GM04503 (cell line): ENCODE measurements at places on chromosomes 3 and 15.

- DNase-seq: no peak
Observed at GRCh38 chr15:67009576-67010569, 55.5 kb upstream of the SMAD3 start.

DNA sequence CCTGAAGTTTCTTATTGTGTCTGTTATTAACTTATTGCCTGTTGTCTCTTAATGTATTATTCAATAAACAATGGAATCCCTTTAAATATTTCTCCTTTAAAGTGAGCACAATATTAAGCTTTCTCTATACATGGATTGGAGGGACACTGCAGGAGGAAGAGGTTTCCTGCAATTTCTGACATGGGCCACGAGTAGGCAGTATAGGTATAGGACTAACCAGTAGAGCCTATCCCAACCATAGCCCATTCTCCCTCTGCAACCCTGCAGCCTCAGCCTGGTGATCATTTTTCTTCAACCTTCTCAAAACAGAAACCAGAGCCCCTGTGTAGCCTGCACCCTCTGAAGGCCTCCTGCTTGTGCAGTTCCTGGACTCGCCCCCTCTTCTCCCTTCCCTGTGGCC, 124.8 kb downstream of the NEK10 start:
- DNase-seq: no peak

DNA sequence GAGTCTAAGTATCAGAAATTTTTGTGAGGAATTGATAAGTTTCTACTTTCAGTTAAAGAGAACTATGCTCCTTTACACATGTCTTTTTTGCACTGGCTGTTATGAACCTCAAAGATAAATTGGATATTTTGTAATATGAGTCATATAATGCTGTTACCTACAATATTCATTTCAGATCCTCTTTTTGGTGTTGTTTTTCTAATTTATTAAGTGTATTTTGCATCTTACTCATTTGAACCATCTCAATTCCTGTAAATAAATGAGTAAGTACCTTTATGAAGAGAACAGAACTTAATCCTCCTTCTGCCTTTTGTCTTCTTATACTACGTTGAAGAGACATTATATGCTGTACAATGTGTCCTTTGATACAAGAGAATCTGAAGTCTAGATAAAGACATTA, 74.4 kb downstream of the ZIC1 start:
- no peak for DNase-seq

DNA sequence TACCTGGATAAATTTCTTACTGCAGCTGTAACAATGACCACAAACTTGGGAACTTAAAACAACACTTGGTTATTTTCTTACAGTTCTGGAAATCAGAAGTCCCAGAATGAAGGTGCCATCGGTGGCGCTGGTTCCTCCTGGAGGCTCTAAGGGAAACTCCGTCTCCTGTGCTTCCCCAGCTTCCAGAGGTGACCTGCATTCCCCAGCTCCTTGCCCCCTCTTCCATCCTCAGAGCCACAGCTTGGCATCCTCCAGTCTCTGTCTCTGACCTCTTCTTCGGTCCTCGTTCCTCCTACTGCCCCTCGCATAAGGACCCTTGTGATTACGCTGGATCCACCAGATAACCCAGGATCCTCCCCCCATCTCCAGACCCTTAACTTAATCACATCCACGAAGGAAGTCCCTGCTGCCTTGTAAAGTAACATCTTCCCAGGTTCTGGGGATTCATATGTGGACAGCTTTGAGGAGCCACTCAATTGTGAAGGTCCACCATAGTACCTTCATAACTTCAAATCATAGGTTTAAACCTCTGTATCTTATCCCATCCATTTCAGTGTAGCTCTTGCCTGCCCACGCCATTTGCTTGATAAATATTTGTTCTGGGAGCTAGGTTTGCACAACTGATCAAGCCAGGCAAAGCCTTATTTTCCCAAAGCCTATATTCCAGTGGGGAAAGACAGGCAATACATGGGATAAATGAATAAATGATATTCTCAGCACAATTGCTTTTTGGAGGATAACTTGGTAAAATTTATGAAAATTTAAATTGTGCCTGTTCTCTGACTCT, 34.8 kb downstream of the KLF15 start:
- DNase-seq: no peak

DNA sequence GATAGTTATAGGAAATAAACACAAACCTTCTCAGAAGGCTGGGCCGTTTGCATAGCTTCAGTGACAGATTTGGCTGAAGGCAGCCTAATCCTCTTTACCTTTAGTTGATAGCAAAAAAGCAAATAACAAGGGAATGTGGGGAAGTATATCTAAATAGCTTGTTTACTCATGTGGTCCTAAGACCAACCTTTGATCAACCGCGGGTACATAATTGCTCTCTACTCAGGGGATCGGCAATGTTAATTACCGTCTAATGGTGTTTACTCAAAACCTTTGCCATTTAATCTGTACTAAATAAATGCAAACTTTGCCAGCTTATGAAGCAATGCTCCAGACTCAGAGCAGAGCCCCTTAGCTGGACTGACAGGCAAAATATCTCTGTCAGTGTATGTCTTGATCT, 51.6 kb downstream of the EIF3J start:
- no peak for DNase-seq

- DNase-seq: no peak
Observed at GRCh38 chr3:173708191-173708590, 310.6 kb downstream of the NLGN1 start.

GRCh38 chr3:152364237-152364636, 95.5 kb downstream of the MBNL1 start:
- no peak for DNase-seq

GRCh38 chr15:90287946-90288345, 22.5 kb downstream of the NGRN start:
- DNase-seq: no peak

GRCh38 chr3:159925248-159925647, 63.4 kb upstream of the IL12A start:
- DNase-seq: no peak

- no peak for DNase-seq
Observed at GRCh38 chr15:36256404-36256807, 323.0 kb upstream of the CDIN1 start.

GRCh38 chr15:70036585-70037291, 61.0 kb downstream of the TLE3 start:
- DNase-seq: no peak

DNA sequence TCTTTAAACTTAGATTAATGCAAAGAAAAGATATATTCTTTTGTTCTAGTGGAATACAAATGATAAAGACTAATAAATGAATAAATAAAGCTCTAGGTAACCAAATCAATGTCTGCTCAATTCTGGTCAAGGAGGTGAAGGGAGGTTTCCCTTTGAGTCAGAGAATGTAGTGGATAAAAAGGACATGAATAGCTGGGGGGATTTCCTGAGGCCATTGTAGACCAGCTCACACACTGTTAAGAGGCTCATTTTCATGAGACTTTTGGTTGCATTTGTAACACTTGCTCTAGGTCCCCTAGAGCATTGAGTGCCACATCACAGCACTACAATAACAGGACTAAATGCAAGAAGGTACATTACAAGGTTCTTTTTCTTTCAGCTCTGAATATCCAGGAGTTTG, 170.7 kb downstream of the TIGIT start:
- no peak for DNase-seq

GRCh38 chr15:36392676-36393266, 186.7 kb upstream of the CDIN1 start:
- no peak for DNase-seq

DNA sequence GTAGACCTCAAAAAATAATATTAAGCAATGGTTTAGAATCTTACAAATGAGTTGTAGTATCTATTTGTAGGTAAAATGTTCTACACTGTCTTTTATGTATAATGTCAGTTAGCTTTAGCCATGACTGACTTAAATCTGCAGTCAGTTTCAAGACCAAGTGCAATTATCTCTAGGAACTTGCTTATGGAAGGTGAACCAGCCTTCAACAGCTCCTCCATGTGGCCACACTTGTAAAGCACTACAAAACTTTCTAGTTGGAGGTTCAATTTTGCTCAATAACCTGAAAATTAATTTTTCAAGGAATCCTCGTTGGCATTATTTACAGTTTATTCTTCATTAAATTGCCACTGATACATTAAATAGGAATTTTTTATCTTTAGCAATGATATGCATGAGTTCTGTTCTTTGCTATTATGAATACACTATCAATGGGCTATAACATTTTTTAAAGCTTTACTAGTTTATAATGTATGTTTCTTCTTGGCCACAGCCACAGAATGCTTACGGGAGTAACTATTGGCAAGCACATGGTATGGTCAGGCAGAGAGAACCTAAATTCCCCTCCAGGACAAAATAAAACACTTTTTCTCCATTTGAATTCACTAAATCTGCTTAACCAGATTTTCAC, 315.3 kb upstream of the UBE2E2 start:
- no peak for DNase-seq

- no peak for DNase-seq
Observed at GRCh38 chr15:42141795-42142667, 14.4 kb downstream of the PLA2G4F start.

DNA sequence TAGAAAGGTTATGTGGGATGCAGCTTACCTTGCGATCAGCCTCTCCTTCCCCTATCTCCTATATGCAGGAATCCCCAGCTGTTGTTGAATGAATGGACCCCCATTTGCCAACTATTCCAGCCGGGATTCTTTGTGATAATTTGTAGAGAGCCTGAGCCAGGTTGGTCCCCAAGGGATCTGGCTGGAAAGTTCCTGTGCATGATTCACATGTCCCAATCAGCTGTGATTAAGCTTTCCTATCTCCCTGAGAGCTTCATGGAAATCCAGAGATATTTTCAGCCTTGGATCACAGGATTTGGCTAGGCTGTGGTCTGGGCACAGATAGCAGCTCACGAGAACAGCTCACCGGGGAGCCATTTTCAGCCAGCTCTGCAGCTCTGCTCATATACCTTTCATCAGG, 76.7 kb downstream of the ARNT2 start:
- DNase-seq: peak; percentile 96

GRCh38 chr3:152893647-152894046, 58.7 kb downstream of the P2RY1 start:
- no peak for DNase-seq

DNA sequence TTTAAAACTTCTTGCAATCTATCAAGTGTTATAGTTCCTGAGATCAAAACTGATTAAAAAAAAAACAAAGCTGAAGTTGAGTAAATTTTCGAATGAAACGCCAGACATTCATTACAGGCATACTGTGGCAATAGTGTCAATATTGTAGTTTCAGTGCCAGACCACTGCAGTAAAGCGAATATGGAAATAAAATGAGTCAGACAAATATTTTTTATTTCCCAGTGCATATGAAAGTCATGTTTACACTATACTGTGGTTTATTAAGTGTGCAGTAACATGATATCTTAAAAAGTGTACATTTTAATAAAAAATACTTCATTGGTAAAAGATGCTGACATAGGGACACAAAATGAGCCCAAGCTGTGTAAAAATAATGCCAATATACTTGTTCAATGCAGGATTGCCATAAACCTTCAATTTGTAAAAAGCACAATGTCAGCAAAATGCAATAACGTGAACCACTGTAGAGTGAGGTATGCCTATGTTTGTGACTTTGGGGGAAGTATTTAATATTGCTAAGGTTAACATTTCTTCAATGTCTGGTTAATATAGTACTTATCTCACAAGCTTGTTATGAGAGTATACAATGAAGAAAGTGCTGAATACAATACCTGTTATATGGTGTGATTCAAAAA, 1473.9 kb upstream of the GBE1 start:
- no peak for DNase-seq

DNA sequence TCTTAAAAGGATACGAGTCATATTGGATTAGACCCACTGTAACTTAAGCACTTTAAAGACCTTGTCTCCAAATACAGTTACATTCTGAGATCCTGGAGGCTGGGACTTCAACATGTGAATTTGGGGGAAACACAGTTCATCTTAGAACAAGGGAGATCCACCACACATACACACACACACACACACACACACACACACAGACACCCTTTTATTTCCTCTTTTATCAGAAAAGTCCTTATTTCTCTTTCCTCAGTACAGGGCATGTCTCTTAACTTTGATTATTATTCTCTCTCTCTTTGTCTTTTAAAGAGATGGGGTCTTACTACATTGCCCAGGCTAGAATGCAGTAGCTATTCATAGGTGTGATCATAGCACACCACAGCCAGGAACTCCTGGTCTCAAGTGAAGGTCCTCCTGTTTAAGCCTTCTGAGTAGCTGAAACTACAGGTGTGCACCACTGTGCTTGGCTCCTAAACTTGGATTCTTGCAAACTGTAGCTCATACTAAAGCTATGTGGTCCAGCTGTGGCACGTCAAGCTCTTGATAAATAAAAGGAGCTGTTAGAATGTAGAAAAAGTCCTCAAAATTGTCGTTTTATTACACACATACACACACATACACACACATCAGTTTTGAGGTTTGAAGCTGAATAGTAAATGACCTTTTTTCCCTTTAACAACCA, 7.4 kb downstream of the GOLM2 start:
- DNase-seq: no peak

DNA sequence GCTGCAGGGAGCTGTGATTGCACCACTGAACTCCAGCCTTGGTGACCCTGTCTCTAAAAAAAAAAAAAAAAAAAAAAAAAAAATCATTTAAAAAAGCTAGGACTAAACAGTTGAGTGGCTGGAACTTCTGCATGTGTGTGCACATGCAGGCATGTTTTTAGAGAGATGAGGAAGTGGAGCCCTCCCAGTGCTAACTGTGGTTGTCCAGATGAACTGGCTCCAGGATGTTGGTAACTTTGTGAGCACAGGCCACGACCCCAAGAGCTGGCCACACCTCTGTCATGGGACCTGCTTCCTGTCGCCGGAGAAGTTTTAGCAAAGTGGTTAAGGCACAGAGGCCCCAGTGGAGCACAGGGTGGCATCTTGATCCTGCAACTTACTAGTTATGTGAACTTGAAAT, 27.0 kb downstream of the CHCHD6 start:
- DNase-seq: no peak

DNA sequence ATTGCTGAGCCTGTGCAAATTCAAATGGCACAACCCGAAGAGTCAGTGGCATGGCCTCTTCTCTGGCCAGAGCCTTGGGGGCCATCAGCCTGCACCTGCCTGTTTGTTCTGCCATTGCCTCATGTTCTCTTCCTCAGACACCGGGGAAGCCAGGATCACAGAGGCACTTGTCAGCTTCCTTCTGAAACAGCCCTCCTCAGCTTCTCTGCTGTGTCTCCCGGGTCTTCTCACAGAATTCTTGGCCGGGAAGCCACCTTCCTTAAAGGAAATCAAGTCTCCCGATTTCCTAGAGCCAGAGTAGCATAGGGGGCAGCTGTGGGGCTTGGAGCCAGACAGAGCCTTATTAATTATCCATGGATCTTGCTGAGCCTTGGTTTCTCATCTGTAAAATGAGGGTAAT, 47.4 kb upstream of the CGNL1 start:
- no peak for DNase-seq

GRCh38 chr3:12964711-12965612, 108.3 kb downstream of the IQSEC1 start:
- DNase-seq: no peak

- DNase-seq: no peak
Observed at GRCh38 chr15:77838061-77838460, 205.3 kb upstream of the LINGO1 start.

DNA sequence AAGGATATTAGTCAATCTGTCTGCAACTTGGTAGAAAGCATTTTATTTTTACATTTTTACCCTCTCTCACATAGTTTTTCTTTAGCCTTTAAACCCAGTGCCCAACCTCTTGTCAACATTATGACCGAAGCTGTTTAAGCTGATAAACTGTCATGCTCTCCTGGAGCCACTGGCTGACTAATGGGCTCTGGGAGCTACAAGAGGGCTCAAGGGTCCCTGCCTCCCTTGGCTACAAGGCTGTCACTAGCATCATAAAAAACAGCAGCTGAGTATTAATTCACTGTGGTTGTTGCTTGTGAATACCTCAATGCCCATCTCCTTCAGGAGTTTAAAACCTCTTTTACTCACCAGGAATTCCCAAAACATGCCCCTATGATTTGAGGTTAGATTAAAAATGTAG, 237.9 kb downstream of the ZMAT3 start:
- DNase-seq: no peak
